Mucosa of gallbladder (tissue), 1 donor: ENCODE measurements at places on chromosomes 6 and 20. TPM values are rescaled to one million over a fixed set of nuclear protein-coding genes. Genes with fewer than 3 reads are reported as not detected.
A peak's percentile ranks its signal among the peaks of the same experiment; 100 is the strongest.

DNA sequence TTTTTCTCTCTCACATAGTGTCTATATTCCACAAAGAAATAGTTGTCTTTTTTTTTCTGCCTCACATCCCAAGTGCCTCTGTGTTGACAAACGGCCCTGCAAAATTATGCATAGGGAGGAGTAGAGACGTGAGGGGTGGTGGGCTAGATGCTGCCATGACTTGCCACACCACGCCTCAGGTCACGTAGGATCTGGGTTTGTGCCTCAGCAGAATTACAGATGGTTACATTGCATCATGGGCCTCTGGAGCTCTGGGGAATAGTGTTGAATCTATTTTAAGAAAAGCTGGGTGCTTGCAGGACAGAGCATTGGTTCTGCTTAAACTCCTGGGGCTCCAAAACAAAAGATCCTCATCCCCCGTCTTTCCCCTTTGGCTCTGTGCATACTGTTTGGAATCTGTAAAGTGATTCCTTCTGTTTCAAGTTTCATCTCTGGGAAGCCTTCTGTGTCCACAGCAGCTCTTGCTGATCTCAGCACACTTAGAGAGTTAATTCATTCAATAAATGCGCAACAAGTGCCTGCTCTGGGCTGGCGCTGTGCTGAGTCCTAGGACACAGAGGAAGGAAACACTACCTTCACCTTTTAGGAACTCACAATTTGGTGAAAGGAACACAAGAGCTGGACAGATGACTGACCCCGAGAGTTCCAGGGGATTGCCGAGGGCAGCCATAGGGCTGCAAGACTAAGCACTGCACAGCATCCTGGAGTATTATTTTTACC is 2.4 kb downstream of the FANCE start:
- DNase-seq, result no peak

CLVS2 gene
- 0.06 TPM for total RNA-seq

TTLL9 gene
- 0.29 TPM for total RNA-seq

DNA sequence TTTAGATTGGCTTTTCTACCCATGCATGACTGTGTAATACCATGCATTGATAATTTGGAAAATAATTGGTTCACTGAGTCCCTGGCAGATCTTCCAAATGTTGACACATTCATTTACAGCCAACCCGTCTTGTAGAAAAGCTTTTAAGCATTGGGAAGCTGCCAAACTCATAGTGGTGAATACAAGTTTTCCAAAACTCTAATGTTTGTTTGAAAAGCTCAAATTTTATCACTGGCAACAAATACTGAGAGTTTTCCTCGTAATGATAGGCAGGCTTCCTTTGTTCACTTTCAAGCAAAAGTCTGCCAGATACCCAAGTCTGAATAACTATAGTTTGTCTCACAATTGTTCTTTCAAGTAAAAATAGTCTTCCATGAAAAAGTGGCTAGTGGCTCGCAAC is 143.0 kb downstream of the FIG4 start:
- DNase-seq, result no peak

DNA sequence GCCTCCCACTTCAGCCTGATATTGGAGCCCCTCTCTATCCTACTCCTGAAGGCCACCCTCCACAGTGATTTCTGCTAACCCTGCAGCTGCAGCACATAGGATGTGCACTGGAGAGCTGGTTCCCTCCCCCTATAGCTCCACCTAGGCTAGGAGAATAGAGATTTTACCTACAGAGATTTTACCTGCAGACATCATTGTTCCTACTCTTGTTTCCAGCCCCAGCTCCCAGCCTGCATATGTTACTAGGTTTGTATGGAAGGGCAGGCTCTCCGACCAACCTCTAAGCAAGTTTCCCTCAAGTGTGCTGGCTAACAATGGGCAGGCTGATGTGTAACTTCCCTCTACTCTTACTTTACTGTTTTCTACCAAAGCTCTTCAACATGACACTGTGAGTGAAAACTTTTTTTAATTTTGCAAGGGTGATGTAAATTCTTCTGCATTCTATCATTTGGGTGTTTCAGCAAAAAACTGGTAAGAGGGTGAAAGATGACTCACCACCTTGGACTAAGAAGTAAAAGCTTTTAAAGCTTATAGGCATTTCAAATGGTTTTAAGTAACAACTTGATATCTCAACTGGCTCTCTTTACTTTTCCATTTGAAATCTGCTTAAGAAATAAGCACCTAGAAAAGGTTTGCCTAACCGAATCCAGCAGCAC is 106.8 kb downstream of the CDK19 start:
- DNase-seq, result no peak

DNA sequence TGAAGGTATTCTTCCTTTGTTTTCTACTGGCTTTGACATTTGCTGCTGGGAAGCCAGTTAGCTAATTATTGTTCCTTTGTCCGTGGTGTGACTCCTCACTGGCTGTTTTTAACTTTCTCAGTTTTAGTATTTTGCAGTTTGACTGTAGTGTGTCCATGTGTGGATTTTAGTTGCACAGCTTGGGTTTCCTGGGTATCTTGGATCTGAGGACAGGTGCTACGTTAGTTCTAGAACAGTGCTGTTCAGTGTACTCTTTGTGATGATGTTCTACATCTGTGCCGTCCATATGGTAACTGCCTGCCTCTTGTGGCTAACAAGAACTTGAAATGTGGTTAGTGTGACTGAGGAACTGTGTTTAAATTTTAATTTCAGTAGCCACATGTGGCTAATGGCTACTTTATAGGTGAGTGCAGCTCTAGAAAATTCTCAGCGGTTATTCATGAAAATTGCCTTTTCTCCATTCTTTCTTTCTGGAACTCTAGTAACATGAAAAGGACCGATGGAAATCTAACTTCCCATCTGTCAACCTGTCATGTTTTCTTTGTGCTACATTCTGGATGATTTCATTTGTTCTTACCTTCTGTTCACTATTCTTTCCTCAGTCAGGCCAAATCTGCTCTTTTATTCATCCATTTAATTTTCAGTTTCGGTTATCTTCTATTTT is 7.4 kb downstream of the SNX9 start:
- no peak for DNase-seq

GRCh38 chr6:37860226-37860839 is 40.8 kb downstream of the ZFAND3 start:
- DNase-seq, result peak; percentile 22

GRCh38 chr20:57392512-57393271 is 1.5 kb downstream of the RBM38 start:
- DNase-seq, result peak; percentile 57

DNA sequence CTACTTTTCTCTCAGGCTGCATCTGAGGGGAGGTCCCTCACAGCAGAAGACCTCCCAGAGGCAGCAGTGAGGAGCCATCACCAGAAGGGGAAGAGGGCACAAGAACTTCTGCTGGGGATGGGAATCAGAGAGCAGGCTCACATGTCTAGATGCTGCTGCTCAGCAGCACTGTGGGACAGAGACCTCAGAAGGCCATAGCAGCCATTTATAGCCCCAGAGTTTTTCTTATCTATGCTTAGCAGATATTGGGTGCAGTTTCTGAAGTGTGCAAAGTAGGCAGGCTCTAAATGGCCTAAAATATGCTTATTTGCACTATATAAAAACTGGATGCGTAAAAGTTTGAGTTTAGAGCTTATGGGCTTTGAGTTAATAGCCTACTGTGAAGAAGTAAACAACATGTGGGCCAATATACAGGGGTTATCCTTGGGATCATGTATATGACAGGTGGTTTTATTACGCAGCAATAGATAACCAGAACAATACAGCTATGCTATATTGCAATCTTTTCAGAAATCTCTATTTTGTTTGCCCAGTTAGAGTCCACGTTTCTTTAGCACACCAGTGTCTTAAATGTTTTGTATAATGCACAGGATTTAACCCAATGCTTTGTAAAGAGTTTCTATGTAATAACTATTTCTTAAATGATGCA is 60.2 kb upstream of the TMEM244 start:
- no peak for DNase-seq
